Stimulated activated effector memory CD8-positive, alpha-beta T cell treated with anti-CD3 and anti-CD28 coated beads, Interleukin-12 subunit alpha, Interleukin-12 subunit beta, amount 100 ng/mL, for 72 hours (primary cell): ENCODE measurements at places on chromosomes 3 and 15.

DNA sequence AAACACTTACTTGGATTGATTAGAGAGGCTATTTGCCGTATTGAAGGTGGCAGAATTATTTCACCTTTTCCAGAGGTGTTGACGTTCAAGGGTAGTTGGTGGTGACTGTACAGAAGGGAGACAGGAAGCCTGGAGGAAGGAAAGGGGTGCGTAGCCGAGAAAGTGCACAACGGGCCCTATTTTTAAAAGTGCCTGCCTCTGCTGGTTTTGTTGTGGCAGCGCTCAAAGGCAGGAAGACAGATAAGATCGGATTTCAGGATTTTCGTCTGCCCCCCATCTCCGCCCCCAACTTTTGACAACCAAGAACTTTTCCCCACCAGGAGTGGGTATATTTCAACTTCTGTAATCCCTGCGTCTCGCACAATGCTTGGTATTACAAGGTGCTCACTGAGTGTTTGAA is 38.5 kb downstream of the SMAD3 start:
- DNase-seq: no peak

DNA sequence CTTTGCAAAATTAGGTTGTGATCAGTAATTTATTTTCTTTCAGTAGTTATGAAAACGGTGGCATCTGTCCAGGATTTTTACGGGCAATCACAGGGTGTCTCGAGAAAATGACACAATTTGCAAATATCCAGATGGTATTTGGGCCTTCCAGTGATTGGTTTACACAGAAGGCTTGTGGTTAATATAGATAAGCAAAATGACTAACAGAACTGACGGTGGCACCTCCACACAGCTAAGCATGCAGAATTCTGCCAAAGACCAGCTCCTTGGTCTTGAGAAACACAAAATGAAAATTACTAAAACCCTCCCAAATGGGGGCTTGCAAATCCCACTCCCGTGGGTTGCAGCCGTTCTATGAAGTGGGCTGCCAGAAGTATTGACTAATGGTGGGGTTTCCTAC is 5.5 kb downstream of the ARHGEF3 start:
- DNase-seq: no peak

DNA sequence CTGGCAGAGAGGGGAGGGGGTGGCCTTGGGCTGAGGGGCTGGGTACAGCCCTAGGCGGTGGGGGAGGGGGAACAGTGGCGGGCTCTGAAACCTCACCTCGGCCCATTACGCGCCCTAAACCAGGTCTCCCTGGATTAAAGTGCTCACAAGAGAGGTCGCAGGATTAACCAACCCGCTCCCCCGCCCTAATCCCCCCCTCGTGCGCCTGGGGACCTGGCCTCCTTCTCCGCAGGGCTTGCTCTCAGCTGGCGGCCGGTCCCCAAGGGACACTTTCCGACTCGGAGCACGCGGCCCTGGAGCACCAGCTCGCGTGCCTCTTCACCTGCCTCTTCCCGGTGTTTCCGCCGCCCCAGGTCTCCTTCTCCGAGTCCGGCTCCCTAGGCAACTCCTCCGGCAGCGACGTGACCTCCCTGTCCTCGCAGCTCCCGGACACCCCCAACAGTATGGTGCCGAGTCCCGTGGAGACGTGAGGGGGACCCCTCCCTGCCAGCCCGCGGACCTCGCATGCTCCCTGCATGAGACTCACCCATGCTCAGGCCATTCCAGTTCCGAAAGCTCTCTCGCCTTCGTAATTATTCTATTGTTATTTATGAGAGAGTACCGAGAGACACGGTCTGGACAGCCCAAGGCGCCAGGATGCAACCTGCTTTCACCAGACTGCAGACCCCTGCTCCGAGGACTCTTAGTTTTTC is 4.9 kb downstream of the ISL2 start:
- DNase-seq: no peak

- DNase-seq: no peak
Observed at GRCh38 chr3:195153130-195153529, 117.8 kb downstream of the XXYLT1 start.

DNA sequence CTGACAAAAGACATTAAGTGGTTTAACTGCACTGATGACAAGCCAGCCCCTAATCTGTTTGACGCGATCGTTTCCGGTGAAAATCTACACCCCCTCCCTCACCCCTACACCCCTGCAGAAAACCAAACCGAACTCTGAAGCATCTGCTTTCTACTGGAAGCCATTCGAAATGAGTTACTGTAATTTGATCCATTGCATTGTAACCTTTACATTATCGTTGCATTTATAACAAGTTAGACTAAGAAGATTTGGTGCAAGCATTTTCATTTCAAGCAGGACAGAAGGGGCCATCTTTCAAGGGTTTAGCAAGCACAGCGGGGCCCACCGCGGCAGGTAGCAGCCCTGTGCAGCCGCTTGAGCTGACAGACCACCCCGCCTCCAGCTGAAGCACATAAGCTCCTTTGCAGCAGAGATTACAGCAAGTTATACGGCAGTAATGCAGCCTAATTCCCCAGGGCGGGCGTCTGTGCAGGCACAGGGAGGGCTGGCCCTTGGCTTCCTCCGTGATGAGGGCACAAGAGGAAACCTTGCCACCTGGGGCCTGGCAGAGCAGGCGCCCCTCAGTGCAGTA is 79.3 kb downstream of the CHSY1 start:
- no peak for DNase-seq
